ENCODE measurements at places on chromosomes 4 and X.

- no peak for ATAC-seq
Observed at GRCh38 chr4:87545052-87545451, 15.9 kb upstream of the SPARCL1 start.

DNA sequence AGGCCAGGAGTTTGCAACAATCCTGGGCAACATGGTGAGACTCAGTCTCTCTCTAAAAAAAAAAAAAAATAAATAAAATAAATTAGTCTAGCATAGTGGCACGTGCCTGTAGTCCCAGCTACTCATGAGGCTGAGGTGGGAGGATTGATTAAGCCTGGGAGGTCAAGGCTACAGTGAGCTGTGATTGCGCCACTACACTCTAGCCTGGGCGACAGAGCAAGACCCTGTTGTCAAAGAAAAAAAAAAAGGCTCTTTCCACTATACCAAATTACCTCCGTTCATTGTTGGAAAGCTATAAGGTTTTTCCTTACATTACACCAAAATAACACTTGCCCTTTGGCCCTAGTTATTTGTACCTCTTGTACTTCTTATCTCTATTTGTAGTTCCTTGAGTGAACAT is 9.9 kb upstream of the PRSS48 start:
- no peak for ATAC-seq

- no peak for ATAC-seq
Observed at GRCh38 chrX:31384471-31384870, 312.6 kb upstream of the FTHL17 start.

DNA sequence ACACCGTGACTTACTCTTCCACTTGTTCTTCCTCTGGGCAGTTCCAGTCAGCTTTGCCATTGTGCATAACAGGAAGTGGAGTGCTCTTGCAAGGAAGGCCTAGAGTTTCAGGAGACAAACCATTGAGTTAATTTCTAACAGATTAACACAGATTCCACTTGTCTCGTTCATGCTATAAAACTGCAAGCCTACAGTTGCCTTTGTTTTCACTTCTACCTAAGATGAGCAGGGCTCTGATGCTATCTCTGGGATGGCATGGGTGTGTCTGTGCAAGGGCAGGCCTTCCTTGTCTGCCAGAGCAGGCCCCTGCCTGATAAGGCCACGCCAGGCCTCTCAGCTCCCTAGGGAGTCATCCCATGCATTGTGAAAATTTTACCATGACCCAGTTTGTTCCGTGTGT is 67.7 kb upstream of the PGRMC2 start:
- no peak for ATAC-seq

DNA sequence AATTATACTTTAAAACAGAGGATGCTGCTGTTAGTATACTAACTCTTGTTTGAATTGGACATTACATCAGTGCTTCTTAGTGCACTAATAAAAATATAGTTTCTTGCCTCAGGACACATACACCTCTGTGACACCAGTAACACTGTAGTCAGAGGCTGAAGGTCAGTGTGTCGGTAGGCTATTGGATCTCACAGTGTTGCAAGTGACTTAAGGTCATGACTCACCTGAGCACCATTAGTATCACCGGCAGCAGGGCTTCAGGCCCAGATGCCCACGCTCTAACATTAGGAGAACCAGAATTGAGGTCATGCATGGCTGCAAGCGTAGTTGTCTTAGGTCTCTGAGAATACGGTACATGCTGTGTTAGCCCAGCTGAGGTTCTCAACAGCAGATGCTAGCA is 15.2 kb downstream of the ETDC start:
- ATAC-seq: no peak
